Stimulated activated CD8-positive, alpha-beta memory T cell treated with anti-CD3 and anti-CD28 coated beads, Interleukin-15, amount 100 ng/mL, for 48 hours (primary cell): ENCODE measurements at places on chromosomes 6 and 20.

DNA sequence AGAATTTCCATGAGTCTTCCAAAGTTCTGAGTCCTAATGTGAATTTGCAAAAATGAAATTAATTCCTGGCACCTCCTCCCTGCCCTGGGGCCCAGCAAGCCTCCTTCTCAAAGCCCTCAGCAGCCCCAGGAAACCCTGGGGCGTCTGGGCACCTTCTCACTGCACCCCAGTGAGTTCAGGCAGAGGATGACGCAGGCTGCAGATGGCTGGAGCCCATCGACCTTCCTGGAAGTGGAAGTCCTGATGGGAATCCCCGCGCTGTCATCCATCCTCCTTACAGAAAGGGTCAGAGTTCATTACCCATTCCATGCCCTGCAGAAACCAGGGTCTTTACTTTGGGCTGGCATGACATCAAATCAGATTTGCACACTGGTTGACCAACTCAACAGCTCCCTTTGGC is 31.6 kb downstream of the DLL1 start:
- no peak for DNase-seq

- DNase-seq, result no peak
Observed at GRCh38 chr6:13918686-13919250, 6.0 kb upstream of the RNF182 start.

- no peak for DNase-seq
Observed at GRCh38 chr6:146339716-146340115, 203.9 kb upstream of the RAB32 start.

DNA sequence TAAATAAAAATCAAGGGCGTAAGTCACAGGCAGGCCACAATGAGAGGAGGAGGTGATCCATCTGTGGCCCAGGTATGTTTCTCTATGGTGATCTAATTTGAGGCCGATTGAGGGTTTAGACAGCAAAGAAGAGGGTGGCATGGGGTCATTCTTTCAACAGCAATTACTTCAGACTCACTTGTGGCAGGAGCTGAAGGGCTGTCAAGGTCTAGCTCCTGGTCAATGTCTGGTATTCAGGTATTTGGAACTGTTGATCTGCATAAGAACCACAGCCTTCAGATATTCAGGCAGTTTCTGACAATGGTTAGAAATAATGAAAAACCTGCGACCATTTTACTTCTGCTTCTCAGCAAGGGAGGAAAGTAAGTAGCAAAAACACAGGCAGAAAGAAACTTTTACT is 259.6 kb downstream of the FOXC1 start:
- DNase-seq, result no peak

DNA sequence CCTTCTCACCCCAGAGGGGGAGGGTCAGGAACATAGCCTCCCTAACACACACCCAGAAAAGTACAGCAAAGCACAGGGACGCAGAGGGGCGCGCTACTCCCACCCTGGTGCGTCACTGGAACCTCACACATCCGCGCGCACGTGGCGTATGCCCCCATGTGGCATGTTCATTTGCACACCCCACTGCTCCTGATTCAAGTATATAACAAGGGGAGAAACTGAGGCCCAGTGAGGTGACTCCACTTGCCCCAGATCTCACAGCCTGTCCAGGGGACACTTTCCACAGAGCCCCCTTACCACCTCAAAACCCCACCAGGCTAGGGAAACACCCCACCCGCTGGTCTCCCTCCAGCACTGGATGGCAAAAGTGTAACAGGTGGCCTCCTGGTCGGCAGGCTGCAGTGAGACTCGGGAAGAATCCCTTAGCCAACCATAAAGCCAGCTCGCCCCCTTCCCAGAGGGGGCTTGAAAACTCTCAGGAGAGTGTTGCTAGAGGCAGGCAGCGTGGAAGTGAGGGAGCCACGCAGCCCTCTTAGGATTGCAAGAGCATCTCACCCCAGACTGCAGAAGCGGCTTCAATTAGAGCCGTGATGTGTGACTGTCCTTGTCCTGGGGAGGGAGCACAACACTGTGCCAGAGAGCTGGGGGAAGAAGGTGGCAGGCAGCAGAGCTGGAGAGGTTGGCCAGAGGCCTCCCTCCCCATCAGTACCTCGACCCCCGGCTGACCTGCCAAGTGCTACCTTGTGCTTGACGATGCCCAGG is at the start of gene GRM4:
TSS of gene GRM4 (minus strand) at position 67 of the 762 bp plus-strand sequence. CDS start 12,591 bp downstream, outside the sequence.
- DNase-seq, result no peak

DNA sequence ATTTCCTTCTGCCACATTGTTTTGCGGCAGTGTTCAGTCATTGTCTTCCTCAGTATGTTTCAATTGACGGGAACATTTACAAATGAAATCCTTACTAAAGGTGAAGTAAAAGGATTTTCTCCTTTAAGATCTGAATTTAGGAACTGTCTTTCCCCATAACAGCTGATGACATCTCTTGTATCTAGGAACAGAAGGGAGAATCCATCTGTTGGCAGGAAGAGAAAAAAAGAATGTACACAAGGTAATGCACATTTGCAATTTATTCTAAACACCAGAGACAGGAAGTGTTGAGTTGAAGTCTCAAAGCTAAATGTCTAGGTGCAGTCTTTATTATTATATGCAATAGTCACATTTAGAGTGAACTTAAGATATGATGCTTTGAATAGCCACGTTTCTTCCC is 334.5 kb downstream of the HDGFL1 start:
- DNase-seq, result no peak

DNA sequence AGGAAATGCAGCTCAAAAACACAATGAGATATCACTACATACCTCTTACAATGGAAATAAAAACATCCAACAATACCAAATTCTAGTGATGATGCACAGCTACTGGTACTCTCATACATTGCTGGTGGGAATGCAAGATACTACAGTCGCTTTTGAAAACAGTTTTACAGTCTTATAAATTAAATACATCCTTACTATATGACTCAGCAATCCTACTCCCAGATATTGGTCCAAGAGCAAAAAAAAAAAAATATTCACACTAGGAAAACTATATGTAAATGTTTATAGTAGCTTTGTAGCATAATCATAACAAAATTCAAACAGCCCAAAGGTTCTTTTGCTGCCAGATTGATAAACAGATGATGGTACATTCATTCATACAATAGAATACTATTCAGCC is 217.4 kb upstream of the FAM83B start:
- DNase-seq, result no peak

DNA sequence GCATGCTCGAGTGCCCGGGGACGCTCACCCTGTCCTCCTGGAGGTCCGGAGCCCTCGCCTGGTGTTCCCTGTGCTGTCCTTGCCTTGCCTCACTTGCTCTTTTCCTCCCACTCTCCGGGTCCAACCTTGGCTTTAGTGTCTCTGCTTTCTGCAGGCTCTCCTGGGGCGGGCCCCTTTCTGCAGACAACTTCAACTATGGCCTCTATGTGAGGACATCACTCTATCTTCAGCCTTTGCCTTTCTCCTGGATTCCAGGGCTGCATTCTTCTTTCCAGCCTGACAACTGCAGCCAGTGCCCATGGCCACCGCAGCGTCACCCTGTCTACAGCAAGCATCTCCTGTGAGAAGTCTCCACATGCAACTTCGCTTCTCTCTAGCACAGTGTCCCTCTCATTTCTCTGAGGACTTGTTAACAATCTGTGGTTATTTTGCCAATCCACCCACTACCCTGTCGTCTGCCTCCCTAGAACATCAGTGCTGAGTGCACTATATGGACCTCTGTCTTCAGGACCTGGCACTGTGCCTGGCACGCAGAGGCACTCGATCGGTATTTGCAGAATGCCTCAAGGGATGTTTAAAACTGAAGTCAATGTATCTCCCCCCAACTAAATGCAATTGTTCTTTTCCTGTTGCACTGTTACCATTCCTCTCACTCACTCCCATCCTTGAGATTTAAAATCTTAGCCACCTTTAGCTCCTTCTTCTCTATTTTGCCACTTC is 35.9 kb downstream of the FOXC1 start:
- no peak for DNase-seq

- DNase-seq, result no peak
Observed at GRCh38 chr6:130517444-130517931, 151.7 kb downstream of the TMEM200A start.

DNA sequence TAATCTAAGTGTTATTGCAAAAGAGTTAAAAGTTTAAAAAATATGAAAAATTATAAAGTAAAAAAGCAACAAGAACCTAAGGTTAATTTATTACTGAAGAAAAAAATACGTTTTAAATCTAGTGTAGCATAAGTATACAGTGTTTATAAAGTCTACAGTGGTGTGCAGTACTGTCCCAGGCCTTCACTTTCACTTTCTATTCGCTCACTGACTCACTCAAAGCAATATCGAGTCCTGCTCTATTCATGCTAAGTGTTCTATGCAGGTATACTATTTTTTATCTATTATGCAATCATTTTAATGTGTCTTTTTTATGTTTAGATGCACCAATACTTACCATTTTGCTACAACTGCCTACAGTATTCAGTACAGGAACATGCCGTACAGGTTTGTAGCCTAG is 113.0 kb downstream of the MANEA start:
- no peak for DNase-seq

GRCh38 chr20:45209924-45210323 is 3.1 kb downstream of the SEMG1 start:
- no peak for DNase-seq

DNA sequence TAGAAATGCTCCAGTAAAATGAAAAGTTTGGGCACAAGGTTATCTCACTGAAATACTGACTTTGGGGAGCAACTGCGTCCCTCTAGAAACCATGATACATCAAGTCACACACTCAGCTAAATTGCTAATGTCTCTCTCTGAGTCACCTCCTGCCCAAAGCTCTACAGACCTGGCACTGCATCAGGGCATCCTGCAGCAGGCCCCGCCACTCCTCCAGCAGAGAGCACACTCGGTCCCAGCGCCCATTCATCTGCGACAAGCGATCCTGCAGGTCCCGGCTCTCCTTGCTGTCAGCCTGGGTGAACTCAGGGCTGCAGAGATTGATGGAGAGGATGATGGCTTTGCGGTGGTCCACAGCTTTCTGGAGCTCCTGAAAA is 329.0 kb downstream of the ESR1 start:
- no peak for DNase-seq

DNA sequence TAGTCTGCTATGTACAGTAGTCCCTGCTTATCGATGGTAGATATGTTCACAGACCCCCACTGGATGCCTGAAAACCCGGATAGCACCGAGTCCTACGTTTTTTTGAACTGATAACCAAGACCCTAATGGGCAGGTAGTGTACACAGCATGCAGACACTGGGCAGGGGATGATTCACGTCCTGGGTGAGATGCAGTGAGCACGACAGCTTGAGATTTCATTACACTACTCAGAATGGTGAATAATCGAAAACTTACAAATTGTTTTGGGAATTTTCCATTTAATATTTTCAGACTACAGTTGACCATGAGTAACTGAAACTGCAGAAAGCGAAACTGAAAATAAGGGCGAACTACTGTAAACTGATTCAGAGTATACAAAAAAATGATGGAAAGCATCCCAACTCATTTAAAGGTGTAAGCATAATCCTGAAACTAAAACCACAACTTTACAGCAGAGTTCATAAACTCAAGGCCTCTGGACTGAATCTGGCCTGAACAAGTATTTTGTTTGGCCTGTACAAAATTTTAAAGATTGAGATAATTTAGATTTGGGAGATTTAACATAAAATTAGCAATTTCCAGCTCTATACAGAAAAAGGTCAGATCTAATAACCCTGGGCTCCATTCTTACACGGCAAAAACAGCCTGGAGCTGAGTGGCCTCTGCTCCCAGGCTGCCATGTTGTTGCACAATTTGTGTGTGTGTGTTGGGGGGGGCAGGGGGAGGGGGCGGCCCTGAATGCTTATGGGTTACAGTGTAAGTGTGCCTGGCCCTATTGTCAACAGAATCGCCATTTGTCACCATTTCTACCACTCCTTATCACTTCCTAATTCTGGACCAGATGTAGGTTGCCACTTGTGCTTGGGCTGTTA is 34.9 kb downstream of the RNF24 start:
- no peak for DNase-seq

- DNase-seq, result no peak
Observed at GRCh38 chr20:44856856-44857448, 28.6 kb upstream of the YWHAB start.

GRCh38 chr6:82182756-82183155 is 64.8 kb downstream of the IBTK start:
- no peak for DNase-seq

GRCh38 chr6:125198398-125198937 is 44.9 kb downstream of the TPD52L1 start:
- DNase-seq, result no peak

DNA sequence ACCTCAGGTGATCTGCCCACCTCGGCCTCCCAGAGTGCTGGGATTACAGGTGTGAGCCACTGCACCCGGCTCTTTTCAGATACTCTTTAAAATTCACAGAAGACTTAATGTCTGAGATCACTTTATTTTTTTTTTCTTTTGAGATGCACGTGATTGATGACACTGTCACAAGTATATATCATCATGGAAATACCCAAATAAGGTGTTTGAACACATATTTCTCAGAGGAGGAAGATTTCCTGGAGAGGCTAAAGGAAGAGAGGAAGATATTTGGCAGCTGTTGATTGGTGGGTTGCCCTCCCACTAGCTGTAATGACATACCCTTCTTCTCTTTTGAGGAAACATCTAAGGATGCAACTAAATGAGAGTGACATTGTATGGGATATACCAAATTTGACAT is 225.9 kb upstream of the CITED2 start:
- no peak for DNase-seq

DNA sequence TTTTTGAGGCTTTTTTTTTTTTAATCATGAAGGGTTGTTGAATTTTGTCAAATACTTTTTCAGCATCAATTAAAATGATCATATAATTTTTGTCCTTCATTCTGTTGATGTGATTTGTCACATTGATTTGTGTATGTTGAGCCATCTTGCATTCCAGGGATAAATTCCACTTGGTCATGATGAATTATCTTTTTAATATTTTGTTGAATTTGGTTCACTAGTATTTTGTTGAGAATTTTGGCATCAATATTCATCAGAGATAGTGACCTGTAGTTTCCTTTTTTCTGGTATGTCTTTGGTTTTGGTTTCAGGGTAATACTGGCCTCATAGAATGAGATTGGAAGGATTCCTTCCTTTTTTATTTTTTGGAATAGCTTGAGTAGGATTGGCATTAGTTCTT is 221.9 kb upstream of the ZNF217 start:
- DNase-seq, result no peak

DNA sequence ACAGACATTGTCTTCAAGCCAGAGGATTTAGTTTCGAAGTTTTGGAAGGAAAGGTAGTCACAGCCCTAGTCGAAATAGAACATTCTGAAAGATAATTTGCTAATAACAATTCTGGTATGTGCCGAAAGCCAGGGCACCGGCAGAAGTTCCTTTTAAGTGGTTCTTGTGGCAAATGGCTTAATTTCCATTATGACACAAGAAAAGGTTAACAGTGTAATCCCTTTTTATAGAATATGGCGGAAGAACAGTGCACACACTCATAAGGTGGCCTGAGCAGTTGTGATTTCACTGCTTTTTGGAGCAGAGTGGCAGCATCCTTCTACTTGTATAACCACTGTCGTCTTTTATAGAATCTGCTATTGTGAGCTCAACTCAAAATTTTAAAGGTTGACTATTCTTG is 152.4 kb downstream of the SASH1 start:
- no peak for DNase-seq

DNA sequence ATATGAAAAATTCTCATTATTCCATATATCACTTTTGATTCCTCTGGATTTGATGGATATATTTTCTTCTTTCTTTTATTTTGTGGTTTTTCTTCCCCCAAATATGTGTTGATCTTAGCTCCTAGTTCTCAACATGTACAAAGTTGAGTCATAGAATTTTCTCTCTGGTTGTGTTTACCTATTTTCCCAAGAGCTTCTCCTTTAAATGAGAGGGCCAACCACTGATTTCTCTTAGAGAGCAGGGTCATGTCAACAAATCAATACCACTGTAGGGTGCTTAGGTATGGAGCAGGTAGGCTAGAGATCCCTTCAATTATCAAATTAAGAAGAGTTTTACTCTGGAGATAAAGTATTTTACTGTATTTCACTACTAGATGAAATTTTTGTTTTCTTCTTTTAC is 145.7 kb downstream of the BMP5 start:
- no peak for DNase-seq
